Bronchial epithelial cell (primary cell): ENCODE measurements at places on chromosomes 16 and 17.
A peak's percentile ranks its signal among the peaks of the same experiment; 100 is the strongest.

DNA sequence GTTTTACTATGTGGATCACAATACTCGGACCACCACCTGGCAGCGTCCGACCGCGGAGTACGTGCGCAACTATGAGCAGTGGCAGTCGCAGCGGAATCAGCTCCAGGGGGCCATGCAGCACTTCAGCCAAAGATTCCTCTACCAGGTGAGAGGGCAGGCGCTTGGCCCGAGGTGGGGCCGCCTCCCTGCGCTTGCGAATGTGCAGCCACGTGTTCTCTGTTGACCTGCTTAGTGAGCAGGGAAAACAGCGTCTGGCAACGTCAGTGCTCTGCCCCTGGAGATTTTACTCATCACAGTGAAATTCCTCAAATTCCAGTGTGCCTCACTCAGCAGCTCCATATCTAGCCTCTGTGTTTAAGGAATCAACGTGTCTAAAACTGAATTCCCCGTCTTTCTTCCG, 33.4 kb upstream of the CLEC18A start:
- peak; percentile 94 for DNase-seq

DNA sequence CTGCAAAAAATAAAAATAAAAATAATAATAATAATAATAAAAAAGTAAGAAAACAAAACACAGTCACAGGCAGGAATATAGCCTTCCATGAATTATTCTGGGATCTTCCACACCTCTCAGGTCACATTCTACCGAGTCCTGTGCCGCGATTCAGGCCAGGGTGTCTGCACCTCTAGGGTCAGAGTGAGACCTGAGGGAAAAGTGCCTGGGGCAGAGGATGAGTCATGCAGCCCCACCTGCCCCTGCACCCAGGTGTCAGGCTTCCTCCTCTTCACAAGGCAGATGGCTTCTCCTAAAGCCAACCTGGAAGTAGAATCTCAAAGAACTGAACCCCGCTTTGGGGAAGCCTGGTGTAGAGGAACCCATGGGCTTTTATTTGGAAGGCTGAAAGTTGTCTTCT, 283.7 kb downstream of the CPPED1 start:
- DNase-seq: no peak

DNA sequence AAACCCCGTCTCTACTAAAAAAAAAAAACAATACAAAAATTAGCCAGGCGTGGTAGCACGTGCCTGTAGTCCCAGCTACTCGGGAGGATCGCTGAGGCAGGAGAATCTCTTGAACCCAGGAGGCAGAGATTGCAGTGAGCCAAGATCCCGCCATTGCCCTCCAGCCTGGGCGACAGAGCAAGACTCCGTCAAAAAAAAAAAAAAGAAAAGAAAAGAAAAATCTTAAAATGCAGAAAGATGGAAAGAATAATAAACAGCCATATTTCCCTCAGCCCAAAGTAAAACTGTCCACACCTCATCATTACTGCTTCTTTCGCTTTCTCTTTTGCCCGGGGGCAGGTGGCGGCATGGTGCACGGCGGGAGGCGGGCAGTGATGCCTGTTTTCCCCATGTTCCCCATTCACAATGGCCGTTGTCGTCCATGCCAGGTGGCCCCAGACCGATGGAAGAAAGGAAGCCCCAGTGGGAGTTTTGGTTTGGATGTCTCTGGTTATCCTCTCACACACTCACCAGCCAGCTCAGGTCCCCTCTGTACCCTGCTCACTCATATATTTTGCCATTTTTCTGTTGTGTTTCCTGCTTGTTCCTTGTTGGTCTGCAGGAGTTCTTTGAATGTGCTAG, 37.0 kb upstream of the PEMT start:
- DNase-seq: no peak

- peak; percentile 34 for DNase-seq
Observed at GRCh38 chr17:59330053-59330942, 1.2 kb upstream of the YPEL2 start.

DNA sequence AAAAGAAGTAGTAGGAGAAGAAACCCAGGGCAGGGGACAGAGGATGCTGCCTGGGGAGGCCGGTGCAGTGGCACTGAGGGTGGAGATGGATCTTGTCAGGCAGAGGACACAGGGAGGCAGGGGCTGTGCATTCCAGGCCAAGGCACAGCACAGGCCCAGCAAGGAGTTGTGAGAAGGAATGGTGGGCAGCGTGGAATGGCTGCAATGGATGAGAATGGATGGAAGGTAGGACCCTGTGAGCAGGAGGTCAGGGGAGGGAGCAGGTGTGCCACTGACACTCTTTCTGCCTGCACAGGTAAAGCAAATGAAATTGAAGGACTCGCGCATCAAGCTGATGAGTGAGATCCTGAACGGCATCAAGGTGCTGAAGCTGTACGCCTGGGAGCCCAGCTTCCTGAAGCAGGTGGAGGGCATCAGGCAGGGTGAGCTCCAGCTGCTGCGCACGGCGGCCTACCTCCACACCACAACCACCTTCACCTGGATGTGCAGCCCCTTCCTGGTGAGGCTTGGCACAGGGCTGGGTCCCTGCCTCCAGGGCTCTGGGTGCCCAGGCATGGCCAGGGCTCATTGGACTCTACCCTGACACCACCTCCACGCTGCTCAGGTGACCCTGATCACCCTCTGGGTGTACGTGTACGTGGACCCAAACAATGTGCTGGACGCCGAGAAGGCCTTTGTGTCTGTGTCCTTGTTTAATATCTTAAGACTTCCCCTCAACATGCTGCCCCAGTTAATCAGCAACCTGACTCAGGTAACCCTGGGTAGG, 32.8 kb downstream of the ABCC3 start:
- no peak for DNase-seq

DNA sequence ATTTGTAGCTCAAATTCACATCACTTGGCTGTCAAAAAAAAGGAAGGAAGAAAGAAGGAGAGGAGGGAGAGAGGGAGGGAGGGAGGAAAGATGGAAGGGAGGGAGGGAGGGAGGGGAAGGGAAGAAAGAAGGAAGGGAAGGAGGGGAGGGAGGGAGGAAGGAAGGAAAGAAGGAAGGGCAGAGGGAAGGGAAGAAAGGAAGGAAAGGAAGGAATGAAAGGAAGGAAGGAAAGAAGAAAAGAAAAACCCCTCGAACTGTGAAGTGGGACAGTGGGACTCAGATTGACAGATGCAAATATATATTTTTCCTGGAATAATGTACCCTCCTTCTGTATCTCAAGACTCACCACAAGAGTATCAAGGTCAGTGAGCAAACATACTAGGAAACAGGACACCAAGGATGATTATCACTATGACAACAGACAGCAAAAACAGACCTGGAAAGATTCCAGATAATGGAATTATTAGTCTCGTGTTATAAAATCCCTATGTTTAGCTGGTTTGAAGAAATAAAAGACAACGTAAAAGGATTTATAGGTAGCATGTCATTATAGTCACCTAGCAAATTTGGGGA, 24.2 kb upstream of the ABCA3 start:
- DNase-seq: no peak

GRCh38 chr17:17553217-17554195, 38.0 kb downstream of the PEMT start:
- no peak for DNase-seq

DNA sequence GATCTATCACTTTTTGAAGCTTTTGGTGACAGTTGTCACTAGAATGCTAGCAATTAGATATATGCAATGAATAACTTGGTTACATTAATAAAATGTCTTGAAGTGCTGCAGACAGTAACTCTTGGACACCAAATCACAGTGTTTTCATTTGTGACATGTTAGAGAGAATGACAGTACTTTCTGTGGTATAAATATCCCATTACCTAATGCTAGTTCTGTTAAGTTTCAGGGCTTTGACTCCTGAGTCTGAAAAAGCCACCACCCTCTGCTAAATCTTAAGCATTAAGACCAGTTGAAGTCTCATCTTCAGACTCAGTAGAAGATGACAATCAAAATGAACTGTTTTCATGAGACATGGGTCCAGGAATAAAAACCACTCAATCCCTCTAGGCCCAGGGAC, 10.6 kb upstream of the CPHXL2 start:
- no peak for DNase-seq
